ENCODE measurements at places on chromosomes 11 and 22.

- DNase-seq, result no peak
These were observed 114.2 kb downstream of the KCNQ1 start for GRCh38 chr11:2558861-2559526.

DNA sequence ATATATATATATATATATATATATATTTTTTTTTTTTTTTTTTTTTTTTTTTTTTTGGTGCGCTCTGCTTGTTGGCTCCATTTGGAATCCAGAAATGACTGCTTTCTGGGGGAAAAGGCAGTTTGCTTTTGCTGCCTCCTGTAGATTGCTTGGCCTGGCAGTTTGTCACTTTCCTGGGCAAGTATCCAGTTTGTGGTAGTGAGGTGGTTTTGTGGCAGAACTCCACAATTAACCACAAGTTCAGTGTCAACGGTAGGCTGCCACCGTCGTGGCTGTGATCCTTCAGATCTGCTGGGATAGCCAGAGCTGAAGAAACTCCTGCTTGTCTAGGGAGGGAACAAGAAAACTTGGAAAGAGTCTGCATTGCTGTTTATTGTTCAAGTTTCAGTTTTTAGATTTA lies 5.0 kb upstream of the PDE3B start:
- DNase-seq, result no peak

DNA sequence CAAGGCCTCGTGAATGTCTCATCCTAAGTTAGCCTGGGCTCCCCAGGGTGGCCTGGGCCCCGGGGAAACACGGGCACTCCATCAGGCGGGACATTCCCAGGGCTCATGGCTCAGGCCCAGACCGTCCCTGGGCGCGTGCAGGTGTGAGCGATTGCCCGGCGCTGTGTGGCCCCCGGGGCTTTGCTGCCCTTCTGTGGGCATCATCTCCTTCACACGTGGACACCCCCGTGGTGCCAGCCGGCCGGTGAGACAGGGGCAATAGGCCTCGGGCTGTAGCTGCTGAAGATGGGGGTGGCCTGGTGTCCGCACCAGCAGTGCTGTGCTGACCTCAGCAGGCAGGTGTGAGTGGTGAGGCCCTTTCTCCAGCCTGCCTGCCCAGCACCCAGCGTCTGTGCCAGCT lies 4.6 kb upstream of the SELENOO start:
- no peak for DNase-seq

- no peak for DNase-seq
These were observed 6.7 kb upstream of the SYT7 start for GRCh38 chr11:61587541-61587941.

DNA sequence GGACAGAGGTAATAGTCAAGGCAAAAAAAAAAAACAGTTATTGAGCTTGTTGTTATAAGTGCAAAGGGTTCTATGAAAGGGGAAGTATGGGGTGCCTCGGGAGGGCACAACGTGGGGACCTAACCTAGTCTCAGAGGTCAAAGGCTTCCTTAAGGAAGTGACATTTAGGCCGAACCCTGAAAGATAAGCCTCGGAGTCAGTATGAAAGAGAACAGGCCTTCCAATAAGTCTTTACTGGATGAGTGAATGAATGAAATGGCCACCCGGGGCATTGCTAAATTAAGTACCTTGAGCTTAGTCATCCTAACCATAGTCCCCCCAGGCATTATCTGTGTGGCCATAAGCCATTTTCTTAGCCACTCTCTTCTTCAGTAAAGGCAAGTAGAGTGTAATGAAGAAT lies 19.7 kb downstream of the FLI1 start:
- no peak for DNase-seq

GRCh38 chr11:1041471-1041870 lies 5.0 kb upstream of the MUC6 start:
- no peak for DNase-seq

DNA sequence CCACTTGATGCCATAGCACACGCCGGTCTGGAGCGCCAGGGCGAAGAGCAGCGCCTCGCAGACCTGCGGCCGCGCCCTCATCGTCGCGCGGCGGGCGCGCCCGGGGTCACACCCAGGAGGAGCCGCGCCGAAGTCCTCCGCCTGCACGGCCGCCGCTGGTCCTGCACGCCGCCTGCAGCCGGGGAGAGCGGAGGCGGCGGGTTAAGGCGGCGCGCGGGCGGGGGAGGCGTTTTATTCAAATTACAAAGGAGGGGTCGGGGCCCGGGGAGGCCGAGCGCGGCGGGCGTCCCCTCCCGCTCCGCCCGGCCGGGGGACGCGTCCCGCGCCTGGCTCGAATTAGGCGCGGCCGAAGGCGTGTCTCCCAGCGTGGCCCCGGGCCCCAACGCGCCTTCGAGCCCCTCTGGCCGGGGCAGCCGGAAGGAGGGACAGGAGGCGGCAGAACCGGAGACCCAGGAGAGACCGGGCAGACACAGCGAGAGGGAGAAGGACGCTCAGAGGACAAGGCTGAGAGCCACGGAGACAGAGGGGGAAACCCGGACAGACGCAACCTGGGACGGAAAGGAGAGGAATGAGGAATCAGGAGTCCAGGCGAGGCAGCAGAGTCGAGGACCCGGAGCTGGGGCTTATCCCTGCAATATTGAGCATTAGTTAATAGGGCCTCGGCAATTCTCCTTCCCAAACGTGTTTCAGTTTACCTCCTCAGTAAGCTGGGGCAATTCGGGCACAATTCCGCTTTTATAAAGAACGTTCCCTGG lies at the start of gene WNT11:
Gene WNT11 (minus strand): TSS at position 176 of the 755 bp plus-strand sequence. CDS start 95 bp downstream, at position 81.
- DNase-seq, result no peak

- DNase-seq, result no peak
These were observed 69.2 kb downstream of the SCUBE1 start for GRCh38 chr22:43273902-43274484.

GRCh38 chr11:1299621-1300020 lies 9.8 kb downstream of the TOLLIP start:
- DNase-seq, result no peak

DNA sequence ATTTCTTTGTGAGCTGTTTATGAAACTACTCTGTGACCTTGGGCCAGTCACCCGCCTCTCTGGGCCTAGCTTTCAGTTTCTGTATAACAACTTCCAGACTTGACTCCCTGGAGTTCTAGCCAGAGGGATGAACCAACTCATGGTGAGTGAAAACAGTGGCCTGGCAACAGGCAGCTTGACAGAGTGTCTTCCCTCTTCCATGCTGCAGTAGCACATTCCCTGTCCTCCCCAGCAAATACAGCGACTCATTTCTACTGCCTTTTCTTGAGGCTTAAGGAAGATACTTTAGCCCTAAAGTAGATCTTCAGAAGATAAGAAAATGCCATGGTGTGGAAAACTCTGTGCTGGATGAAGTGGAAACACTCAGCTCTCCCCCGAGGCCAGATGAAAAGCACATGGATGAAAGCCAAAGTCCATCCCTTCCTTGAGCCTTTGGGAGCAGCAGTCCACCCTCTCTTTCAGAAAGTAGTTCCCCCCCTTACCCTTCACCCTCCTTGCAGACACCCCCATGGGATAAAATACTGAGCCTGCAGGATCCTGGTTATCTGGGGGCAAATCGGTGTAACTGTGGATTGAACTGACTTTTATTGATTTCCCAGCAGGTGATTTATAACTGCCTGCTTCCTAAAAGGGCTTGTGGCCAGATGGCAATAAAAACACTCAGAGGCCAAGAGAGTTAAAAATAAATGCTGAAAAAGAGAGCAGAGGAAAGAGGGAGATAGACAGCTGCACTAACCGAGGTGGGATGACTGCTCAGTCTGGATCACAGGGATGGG lies 24.1 kb downstream of the IRAG1 start:
- no peak for DNase-seq

DNA sequence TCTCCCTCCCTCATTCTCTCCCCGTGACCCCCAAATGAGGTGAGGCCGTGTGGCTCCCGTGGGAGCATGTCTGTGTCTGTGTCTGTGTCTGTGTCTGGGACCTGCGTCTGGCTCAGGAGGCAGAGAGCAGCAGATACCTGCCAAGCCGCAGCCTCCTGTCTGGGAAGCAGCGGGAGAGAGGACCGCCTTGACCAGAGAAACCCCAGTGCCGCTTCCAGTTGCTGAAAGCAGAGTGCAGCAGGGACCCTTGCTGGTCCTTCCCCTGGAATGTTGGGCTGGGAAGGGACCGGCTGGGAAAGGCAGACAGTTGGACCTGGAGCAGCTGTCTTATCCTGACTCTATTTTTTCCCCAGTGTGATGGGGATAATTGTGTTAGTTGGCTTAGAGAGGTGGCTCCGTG lies 525 bp downstream of the CSDC2 start:
- no peak for DNase-seq

DNA sequence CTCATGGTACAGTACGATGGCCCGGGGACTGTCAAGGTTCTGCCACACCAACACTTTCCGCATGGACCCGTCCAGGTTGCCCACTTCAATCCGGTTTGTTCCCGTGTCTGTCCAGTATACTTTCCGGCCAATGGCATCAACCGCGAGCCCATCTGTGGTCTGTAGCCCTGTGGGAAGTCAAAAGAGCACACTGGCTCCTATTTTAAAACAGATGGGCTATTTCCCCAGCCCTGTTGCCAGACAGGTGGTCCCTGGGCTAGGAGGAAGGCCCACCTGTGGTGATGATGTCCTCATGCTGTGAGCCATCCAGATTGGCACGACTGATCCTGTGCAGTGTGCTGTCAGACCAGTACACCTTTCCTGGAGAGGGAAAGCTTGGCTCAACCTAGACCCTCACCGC lies 30.4 kb upstream of the CKAP5 start:
- DNase-seq, result no peak

DNA sequence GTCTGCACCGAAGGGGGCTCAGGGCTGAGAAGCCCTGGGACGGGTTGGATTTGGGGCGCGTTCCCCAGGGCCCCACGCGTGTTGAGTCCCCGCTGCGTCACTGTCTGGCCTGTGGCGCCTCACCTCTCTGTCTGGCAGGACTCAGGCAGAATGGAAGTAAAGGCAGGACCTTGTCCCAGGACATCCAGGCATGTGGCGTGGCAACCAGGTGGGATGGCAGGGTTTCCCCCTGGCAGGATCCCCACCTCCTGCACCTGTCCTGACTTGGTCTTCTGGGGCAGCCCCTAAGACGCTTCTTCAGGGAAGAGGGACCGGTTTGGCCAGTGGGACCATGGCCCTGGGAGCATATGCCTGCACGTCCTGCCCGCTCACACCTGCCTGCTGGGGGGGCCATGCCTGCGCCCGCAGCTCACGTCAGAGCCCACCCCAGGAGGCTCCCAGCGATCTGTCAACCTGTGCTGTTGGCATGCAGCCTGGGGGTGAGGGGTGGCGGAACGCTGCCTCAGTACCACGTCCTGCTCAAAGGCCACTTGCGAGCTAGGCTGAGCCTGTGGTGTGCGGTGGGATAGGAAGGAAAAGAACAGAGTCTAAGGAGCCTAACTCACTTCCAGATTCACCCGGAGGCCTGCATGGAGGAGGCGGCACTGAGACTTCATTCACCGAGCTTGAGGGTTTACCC lies 72.7 kb downstream of the KCNQ1 start:
- no peak for DNase-seq

- DNase-seq, result no peak
These were observed 71.5 kb downstream of the SHANK2 start for GRCh38 chr11:71180694-71181470.

DNA sequence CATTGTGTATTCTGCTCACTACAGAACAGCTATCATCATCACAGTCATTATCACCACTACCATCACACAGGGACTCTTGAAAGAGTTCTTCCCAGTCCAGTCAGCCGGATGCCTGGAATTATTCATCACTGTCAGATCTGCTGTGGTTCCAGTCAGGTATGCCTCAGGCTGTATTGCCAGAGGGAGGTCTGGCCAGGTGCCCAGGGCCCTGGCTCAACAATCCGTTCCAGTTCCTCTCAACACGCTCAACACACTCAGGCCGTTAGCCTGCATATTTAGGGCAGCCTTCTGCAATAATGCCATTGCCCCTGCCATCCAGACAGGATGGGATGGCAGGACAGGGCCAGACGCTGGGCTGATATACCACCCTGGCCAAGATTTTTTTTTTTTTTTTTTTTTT lies 28.6 kb upstream of the RASL10A start:
- DNase-seq, result peak; percentile 76

GRCh38 chr11:83725269-83725560 lies 439.0 kb upstream of the CCDC90B start:
- DNase-seq, result no peak

- DNase-seq, result peak; percentile 66
These were observed 45.9 kb downstream of the SLC1A2 start for GRCh38 chr11:35373284-35373933.

DNA sequence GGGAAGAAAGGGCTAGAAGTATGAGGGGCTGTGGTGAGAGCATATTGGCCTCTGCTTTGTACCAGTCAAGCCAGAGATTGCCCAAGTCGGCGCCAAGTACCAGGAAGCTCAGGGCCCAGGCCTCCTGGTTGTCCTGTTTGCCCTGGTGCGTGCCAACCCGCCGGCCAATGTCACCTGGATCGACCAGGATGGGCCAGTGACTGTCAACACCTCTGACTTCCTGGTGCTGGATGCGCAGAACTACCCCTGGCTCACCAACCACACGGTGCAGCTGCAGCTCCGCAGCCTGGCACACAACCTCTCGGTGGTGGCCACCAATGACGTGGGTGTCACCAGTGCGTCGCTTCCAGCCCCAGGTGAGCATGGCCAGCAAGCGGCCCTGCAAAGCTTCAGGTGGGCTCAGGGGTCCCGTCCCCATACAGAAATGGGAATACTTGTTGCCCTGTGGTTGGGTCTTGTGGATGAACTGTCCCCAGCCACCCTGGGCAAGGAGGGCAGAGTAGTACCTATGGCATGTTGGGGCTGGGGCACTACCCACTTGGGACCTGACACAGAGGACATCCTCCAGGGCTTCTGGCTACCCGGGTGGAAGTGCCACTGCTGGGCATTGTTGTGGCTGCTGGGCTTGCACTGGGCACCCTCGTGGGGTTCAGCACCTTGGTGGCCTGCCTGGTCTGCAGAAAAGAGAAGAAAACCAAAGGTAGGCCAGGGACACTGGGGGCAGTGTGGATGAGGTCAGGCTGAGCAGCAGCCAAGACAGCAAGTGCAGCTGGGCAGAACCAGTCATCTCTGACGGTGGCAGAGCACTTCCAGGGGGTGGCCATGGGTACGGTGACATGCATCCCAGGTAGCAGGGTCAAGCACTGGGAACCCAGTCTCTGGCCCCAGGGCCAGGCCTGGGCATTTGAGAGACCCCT lies 2.1 kb downstream of the TMEM25 start:
- DNase-seq, result no peak

DNA sequence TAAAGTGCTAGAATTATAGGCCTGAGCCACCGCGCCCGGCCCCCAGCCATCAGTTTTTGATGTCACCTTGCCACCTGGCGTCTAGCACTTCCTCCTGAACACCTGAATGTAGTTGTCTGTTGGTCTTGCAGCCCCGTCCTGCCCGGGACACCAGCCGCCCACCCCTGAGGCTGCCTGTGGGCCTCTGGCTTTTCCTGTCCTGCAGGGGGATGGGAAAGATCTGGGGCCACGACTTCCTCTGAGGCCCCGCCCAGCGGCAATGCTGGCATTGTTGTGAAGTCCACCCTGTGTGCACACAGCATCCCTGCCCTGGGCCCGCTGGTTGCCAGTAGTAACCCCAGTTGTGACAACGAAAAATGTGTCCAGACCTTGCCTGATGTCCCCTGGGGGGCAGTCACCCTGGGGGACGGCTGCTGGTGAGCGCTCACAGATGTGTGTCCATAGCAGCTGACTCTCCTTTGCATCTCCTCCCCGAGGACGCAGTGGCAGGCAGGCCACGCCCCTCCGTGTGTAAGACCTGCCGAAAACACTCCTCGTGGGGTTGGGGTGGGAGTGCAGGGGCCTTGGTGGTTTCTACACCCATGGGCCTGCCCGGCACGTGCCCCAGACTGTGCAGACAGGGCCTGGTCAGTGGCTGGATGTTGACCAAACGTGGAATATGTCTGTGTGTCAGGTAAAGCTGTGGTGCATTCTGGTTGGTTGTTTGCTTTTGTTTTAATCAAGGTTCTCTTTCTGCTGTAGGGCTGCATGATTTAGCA lies 6.8 kb downstream of the SELENOO start:
- no peak for DNase-seq

GRCh38 chr11:132112846-132113245 lies 742.4 kb downstream of the NTM start:
- DNase-seq, result no peak
